Tongue (tissue), 3 donors: ENCODE measurements at places on chromosomes 4 and X.

DNA sequence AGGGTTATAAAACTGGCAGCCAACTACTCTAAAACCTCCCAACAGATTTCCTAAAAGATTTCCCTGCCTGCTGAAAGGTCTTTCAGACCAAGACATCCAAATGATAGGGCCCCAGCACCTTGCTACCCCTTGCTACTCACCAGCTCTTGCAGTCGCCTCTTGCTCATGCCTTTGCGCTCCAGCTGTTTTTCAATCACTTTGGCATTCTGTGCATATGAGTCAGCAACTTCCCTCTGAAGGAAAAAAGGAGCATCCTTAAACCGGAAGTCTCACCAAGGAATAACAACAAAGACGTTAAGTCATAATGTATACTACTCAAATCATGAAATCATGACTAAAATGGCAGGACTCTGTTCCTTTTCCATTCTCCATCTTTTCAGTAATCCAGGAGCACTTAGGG is 24.0 kb downstream of the STEEP1 start:
- DNase-seq: no peak

DNA sequence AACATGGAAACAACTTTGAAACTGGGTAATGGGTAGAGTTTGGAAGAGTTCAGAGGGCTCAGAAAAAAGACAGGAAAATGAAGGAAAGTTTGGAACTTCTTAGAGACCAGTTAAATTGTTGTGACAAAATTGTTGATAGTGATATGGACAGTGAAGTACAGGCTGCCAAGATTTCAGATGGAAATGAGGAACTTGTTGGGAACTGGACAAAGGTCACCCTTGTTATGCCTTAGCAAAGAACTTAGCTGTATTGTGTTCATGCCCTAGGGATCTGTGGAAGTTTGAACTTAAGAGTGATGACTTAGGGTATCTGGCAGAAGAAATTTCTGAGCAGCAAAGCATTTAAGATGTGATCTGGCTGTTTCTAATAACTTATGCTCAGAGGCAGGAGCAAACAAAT is 5.1 kb upstream of the ARL13A start:
- DNase-seq: no peak

GRCh38 chrX:129781134-129781672 is 1.5 kb downstream of the SASH3 start:
- DNase-seq: no peak

DNA sequence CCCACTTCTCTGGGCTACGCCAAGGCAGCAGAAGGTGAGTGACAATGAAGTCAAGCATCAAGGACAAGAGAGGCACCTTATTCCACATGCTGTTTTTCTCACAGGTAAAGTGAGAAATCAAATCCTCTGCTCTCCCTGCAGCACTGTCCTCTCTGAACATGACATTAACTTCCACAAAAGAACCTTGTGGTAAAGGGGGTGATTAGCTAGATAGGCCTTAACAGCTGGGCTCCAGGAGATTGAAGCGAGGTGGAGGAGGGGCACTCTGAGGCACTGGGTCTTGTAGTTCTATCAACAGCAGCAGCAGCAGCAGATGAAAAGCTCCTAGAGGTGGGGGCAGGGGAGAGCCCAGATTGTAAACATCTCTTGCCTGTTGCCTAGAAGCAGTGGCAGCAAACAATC is 96.8 kb upstream of the CXXC4 start:
- peak; percentile 74 for DNase-seq

DNA sequence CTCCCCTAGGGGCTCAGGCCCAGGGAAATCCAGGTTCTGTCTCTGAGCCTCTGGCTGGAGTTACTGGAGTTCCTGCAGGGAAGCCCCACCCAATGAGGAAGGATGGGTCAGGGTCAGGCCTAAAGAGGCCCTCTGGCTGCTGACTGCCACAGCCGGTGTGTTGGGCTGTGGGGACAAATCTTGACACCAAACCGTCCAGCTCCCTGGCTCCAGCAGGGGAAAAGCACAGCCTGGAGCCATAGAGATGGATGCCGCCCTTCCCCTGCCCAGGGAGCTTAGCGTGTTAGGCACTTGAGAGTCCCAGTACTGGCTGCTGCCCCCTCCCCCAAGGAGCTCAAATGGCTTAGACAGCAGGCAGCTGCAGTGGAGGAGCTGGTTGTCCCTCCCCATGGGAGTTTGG is 321.3 kb upstream of the LCORL start:
- DNase-seq: no peak

- no peak for DNase-seq
Measured at GRCh38 chr4:55979562-55979961, 30.8 kb downstream of the CEP135 start.

DNA sequence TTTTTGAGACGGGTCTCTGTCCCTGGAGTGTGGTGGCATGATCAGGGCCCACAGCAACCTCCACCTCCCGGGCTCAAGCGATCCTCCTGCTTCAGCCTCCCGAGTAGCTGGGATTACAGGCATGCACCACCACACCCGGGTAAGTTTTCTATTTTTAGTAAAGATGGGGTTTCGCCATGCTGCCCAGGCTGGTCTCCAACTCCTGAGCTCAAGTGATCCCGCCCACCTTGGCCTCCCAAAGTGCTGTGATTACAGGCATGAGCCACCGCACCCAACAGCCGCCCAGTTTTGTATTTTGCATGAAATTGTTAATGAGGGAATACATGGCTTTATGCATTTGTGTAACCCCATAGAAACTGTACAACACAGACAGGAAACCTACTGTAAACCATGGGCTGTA is 2.8 kb upstream of the ARHGAP4 start:
- DNase-seq: no peak

DNA sequence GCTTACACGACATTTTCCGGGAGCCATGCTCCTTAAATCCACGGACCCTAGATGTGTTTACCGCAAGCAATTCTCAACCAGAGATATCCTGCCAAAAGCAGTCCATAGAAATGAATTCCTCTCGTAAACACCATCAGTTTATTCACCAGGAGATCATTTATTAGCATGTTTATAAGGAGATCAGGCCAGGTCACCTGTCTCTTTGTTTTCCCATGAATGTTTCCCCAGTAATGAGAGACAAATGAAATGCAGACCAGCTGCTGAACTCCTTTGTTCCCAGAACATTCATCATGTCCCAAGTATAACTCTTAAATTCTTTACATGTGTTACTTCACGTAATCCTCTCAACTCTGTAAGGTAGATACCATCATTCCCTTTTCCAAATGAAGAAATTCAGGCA is 137.1 kb downstream of the DDX53 start:
- peak; percentile 6 for DNase-seq

GRCh38 chr4:84258905-84259830 is 239.9 kb downstream of the NKX6-1 start:
- DNase-seq: no peak

DNA sequence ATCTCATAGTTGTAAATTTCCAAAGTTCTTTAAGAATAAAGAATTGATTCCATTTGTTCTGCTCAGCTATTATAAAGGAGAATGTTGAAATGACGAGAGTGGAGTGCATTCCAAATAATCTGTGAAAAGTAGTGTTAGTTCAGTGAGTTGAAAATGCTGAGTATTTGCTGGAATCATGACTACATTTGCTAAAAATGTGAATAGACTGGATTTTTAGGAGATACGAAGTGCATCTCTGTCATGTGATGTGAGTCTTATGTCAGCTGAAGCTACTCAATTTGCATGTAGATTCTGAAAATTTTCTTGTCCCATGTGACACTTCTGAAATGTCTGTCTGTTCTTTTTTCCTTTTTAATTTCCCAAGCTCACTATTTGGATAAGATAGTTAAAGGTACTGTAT is 206.0 kb downstream of the DCTD start:
- DNase-seq: no peak

GRCh38 chrX:153226344-153227185 is 47.5 kb downstream of the MAGEA1 start:
- peak; percentile 8 for DNase-seq

DNA sequence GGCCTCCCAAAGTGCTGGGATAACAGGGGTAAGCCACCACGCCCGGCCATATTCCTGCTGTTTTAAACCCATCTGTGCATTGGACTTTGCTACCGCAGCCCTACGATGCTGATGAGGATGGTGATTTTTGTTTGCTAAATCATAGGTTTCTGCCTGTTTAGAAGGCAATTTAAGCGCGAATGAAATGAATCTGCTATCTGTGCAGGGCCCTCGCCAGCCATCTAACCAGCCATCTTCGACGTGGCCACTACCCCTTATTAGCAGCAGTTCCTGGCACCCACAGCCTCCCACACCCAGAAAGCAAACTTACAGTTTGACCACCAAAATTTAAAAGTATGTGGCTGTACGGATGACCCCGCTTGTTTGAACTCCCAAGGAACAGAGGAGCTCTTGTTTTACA is 178.5 kb downstream of the SHOX start:
- DNase-seq: no peak

GRCh38 chr4:85610450-85610849 is 135.5 kb downstream of the ARHGAP24 start:
- no peak for DNase-seq
